Activated CD4-positive, alpha-beta memory T cell treated with anti-CD3 and anti-CD28 coated beads for 36 hours (primary cell): ENCODE measurements at places on chromosomes 1 and 21.

DNA sequence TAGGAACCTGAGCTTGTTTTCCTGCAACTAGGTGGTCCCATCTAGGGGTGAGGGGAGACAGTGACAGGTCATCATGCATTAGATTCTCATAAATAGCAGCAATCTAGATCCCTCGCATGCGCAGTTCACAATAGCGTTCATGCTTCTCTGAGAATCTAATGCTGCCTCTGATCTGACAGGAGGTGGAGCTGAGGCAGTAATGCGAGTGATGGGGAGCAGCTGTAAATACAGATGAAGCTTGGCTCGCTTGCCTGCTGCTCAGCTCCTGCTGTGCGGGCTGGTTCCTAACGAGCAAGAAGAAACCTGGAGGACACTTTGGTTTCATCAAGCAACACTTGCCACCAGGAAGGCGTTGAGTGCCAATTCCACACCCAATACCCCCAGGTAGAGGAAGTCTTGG lies 95.1 kb upstream of the OLIG2 start:
- DNase-seq, result no peak

- no peak for DNase-seq
Measured at GRCh38 chr1:169473347-169473746, 12.4 kb downstream of the SLC19A2 start.

GRCh38 chr1:235107368-235108184 lies 21.1 kb downstream of the TOMM20 start:
- DNase-seq, result no peak

DNA sequence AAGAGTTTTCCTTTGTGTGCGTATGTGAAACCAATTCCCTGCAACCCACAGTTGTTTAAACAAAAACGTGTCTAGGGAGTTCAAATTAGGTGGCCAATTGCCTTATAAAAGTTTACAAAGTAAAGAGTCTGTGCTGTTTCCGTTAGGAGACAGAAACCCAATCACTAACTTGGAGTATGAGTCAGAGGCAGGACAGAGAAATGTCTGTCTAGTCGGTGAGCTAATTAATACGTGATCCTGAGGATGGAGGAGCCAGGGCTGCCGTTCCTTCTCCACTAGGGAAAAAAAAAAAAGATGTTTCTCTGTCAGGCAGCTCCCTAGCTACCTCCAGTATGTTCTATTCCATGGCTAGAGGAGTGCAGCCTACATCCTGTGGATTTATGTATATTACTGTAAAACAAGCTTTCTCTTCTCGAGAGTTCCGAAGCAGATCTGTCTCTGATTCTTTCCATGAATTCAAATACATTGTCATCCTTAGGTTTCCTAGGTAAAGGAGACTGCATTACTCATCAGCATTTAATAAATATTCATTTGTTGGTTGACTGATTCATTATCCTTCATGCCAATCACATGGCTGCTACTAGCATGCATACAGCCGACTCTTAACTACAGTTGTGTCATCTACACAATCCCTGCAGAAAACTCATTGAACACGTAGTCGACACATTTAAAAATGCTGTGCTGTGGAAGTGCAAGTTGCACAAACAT lies 430.6 kb downstream of the KIF26B start:
- no peak for DNase-seq

GRCh38 chr1:50980505-50980904 lies 10.5 kb downstream of the CDKN2C start:
- DNase-seq, result no peak
